ENCODE measurements at places on chromosomes 1 and 21.

DNA sequence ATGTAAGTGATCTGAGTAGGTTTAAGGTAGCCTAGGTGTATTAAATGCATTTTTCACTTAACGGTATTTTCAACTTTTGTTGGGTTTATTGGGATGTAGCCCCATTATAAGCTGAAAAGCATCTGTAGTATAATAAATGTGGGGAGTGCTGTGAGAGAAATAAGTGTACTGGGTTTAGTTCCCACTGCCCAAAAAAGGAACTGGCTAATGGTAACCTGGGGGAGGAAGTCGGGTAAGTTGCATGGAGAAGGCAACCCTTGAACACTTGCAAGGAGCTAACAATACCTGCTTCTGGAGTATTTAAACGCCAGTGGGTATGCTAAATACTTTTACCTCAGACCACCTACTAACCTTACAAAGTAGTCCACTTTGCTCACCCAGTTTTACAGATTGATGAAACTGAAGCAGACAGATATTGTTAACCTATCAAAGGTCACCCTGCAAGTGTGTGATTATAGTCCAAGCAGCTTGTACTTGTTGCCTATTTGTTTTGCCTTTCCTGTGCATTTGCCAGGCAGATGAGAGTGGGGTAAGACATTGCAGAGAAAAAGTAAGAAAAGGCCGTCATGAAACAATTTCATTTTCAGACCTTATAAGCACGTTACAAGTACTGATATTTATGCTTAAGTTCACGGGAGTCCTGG is 7.6 kb upstream of the SHISA4 start:
- DNase-seq = no peak

- no peak for DNase-seq
Measured at GRCh38 chr1:88179943-88180342, 504.1 kb upstream of the PKN2 start.

GRCh38 chr1:116003823-116004222 is 27.5 kb downstream of the SLC22A15 start:
- DNase-seq = no peak

DNA sequence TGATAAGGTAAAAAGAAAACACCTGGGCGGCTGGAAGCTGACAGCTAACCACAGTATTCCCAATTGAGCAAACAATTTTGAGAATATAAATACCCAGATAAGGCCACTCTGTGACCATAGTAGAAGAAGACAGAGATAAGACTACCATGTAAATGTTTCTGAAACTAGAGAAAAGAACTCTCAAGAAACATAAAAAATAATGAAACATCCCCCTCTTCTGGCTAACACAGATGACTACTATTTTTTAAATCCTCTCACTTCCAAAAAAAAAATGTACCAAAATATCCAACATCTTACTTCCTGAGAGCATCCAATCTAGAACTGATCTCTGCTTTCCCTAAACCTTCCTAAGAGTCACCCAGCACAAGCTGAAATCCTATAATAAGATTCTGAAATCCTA is 125.9 kb downstream of the HFM1 start:
- DNase-seq = no peak

- no peak for DNase-seq
Measured at GRCh38 chr1:183732236-183732880, 72.6 kb upstream of the RGL1 start.

All from GM20000 (cell line).